ENCODE measurements at places on chromosomes 5 and 9.

DNA sequence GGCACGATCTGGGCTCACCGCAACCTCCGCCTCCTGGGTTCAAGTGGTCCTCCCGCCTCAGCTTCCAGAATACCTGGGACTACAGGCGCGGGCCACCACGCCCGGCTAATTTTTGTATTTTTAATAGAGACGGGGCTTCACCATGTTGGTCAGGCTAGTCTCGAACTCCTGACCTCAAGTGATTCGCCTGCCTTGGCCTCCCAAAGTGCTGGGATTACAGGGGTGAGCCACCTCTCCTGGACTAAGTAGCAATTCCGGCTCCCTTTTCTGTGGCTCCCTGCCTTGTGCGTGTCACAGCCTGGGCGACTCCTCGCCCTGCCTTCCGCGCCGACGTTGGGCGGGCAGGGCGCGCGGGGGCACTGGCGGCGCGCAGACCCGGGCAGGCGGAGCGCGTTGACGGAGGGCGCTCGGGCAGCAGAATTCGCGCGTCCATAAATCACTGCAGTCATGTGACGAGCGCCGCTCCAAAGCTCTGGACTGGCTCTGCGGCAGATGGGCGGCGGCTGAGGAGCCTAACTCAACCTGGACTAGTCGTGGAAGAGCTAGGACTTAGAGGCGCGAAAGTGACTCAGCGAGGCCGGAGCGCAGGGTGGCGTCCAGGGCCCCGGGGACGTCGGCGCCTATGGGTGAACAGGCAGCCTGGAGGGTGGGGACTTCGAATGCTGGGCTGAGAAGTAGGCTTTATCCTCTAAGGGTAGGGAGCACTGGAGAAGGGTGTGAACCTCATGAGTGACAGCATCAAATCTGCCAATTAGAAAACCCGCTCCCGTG, 1.4 kb upstream of the CIZ1 start:
- peak; percentile 84 for DNase-seq

GRCh38 chr5:149378241-149378820, 761 bp downstream of the IL17B start:
- DNase-seq = no peak

GRCh38 chr5:176628406-176629228, 1.7 kb downstream of the SNCB start:
- DNase-seq = no peak

DNA sequence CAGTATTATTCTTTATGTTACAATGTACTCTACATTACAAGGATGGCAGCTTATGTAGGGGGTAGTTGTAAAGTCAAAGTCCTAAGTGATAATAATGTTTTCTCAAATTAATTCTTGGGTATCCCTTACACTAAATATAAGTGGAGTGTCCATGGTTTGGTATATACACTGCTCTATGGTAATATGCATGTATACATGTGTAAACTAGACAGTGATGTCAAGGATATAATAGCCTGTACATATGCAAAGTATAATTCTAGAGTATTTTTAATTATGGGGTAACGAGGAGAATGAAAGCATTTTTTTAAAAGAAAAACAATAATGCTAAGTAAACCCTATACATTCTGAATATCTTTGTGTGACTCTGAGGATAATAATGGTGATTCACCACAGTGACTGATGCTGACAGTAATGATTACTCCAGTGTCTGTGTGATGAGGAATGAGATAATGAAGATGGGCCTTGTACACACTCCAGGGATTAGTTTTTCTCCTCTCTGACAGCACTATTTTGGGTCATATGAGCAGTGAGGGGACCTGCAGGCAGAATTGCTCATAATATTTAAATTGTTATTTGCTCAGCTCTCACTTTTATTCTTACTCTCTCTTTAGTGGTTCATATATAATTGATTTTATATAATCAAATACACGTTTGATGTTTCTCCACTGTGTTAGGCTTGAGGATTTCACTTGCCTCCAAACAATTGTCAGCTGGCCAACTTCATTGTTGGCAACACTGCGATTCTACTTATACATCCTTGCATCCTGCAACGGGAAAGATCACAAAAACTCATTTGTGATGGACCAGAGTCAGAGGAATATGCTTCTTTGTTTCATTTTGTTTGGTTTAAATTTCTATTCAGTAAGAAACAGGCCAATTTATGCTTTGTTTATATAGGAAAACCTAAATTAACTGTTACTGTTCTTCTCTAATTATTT, 88.2 kb downstream of the NREP start:
- DNase-seq = peak; percentile 56

DNA sequence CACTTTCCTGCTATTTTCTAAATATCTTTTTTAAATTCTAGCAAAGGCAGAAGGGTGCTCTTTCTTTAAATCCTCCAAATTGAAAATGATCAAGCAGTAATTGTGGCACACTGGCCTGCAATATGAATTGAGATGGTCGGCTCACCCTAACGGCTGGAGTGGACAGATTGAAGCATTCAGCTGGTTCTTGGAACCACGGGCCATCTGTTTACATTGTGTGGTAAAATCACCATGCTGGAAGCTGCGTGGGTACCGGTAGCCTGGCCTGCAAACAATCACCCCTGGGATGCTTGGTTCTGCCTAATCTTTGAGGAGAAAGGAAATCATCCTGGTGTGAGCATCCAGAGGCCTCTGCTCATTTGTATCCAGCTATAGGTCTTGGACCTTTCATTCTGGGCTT, 289.3 kb downstream of the ZNF608 start:
- DNase-seq = no peak

- DNase-seq = no peak
Observed at GRCh38 chr5:106072208-106072607, 1598.5 kb downstream of the EFNA5 start.

Data from iris pigment epithelial cell (primary cell).